ENCODE measurements at places on chromosomes 11 and 22. TPM values are rescaled to one million over a fixed set of nuclear protein-coding genes. Genes with fewer than 3 reads are reported as not detected.

- H3K27ac ChIP-seq: no peak overlapping the region
- H3K36me3 ChIP-seq: no peaks in the 10 kb centered on the region
- H3K4me1 ChIP-seq: no peaks in the 10 kb centered on the region
- H3K27me3 ChIP-seq: peaks cover 20% of the 10 kb centered on the region
- DNase-seq: no peak
- no peak overlapping the region for H3K4me3 ChIP-seq
Observed at GRCh38 chr11:1120532-1121330, 37.0 kb upstream of the MUC5AC start.

TMPRSS6 gene
- total RNA-seq: 0.27 TPM

DNA sequence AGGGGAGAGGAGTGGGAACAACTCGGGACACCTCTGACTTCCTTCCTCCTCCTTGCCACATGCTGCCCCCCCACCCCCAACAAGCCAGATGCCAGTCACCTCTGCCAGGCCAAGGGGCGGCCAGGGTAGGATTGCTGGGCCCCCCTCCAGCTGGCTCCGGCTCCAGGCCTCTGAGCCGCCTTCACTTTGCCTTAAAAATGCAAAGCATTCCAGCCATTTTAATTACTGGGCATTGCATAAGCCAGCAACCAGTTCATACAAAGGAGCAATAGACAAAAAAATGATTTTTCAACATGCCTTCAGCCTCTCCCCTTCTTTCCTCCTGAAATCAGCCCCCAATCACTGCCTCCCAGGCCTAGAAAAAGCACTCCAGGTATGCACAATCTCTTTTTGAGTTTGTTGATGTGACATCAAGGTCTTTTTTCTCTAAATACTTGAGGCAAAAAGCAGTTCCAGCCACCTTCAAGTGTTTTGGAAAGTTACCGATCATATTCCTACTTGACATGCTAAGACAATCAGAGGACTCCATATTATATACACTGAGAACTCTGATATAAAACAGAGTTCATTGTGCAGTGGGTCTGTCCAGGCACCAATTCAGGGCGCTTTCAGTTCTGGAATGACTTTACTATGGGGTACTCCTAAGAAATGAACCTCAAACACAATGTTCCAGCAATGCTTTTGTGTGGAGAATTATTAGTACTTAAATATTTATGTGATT lies 12.4 kb upstream of the TIMP3 start:
- H3K36me3 ChIP-seq: no peaks in the 10 kb centered on the region
- H3K27ac ChIP-seq: no peak overlapping the region
- H3K4me1 ChIP-seq: no peaks in the 10 kb centered on the region

MMP13 gene
- not detected for total RNA-seq

DNA sequence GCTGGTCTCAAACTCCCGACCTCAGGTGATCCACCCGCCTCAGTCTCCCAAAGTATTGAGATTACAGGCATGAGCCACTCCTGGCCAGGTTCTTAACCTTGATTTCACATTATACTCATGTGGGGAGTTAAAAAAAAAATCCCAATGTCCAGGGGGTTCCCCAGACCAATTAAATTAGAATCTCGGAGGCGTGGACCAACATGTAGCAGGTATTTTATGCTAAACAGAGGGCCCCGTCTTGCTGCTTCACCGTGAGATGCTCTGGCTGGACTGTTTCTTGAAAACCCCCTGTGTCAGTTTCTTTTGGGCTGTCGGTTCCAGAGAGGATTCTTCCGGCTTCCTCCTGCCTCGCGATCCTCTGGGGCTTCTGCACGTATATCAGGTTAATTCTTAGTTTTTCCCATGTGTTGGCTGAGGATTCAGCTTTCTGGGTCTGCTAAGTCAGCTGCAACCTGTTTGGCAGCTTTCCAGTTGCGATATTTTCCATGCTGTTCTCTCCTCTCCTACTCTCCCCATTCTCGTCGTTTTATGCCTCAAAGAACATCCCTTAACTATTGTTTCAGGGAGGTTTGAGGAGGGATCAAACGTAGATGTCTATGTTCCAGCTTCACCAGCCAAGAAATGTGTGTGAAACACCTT lies 50.6 kb upstream of the ACCSL start:
- no peaks in the 10 kb centered on the region for H3K36me3 ChIP-seq
- no peak overlapping the region for H3K27ac ChIP-seq
- H3K4me3 ChIP-seq: no peak overlapping the region

SLC22A6 gene
- not detected for total RNA-seq

- no peak for DNase-seq
- H3K27me3 ChIP-seq: no peaks in the 10 kb centered on the region
- no peaks in the 10 kb centered on the region for H3K36me3 ChIP-seq
- no peaks in the 10 kb centered on the region for H3K4me1 ChIP-seq
- no peak overlapping the region for H3K4me3 ChIP-seq
- no peak overlapping the region for H3K27ac ChIP-seq
Observed at GRCh38 chr11:23509023-23509422, 648.7 kb upstream of the CCDC179 start.

CREB3L1 gene
- not detected for total RNA-seq

KRTAP5-2 gene
- not detected for total RNA-seq
